ENCODE measurements at places on chromosomes 16 and 17.

- DNase-seq, result peak; percentile 45
Observed at GRCh38 chr17:30290696-30291542, 825 bp downstream of the BLMH start.

DNA sequence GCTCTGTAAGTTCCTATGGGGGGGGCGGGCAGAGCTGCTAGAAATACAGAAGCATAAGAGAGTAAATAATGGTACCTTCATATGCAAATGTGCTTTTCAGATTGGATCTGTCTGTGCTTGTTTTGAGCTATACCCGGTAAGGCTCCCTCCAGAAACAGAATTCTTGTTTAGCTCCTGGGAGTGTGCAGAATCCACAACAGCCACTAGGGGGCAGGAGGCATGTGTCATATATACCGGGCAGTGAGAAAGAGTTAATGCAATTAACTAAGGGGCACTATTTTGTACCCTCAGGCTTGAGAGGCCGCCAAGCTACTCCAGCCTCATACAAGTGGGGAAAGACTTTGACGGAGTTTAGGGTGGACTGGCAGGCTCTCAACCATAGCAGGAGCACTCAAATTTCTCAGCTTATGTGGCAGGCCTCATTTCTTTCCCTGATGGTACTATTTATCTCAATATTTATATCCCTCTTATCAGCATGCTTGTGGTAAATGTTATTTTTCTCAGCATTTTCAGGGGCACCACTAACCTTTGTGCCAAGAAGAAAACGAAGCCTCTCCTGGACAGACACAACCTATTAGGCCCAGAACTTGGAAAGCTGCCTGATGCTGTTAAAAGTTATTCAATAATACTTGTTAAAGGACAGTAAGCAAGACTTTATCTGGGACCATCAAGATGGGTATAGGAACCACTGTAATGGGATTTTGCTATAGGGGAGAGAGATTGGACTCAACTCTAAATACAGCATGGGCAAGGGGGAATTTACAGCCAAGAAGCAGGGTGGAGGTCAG, 10.7 kb upstream of the CENPV start:
- DNase-seq, result peak; percentile 77

DNA sequence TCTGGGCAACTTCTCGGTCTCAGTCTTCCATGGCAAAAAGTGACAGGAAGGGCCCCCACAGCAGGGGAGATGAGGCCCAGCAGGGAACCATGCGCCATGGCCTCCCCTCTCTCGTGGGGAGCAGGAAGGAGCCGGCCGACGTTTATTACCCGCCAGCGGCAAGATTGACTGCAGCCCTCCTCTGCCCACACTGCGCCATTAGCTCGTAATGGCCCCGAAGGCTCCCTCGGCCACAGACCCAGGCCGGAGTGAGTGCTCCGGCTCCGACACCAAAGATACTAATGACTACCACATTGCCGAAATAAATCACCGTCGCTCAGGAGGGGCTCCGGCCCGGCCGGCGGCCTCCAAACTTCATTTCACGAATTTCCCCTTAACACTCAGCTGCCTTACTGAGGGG, 226.9 kb downstream of the C16orf78 start:
- DNase-seq, result no peak

- no peak for DNase-seq
Observed at GRCh38 chr17:35749560-35750412, 3.3 kb downstream of the GAS2L2 start.

DNA sequence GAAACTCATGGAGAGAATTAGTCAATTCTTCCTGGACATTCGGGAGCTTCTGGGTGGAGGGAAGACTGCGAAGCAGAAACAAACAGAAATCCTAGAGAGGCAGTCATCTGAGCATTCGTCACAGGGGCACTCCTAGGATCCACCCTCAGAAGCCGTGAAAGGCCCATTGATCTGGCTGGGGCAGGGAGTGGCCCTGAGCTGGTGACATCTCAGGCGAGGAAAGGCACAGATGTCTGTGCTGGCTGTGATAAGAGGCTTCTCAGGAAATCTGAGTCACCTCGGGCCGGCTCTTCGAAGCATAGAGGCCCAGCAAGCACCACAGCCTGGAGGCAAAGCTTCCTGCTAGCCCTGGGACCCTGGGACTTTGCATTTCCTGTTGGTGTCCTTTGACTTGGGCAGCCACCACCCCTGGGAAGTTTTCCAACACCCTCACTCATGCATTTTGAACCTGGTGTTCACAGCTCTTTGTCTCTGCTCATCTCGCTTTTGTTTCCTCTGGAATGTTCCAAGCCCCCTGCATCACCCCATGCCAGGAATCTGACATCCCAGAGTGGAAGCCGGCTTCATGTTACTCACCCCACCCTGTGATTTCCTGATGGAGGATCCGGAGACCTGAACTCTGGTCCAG, 23.3 kb upstream of the CDRT4 start:
- no peak for DNase-seq

GRCh38 chr16:69838489-69838888, 76.4 kb downstream of the WWP2 start:
- DNase-seq, result no peak

- peak; percentile 37 for DNase-seq
Observed at GRCh38 chr17:6666077-6666521, 14.5 kb downstream of the C17orf100 start.

DNA sequence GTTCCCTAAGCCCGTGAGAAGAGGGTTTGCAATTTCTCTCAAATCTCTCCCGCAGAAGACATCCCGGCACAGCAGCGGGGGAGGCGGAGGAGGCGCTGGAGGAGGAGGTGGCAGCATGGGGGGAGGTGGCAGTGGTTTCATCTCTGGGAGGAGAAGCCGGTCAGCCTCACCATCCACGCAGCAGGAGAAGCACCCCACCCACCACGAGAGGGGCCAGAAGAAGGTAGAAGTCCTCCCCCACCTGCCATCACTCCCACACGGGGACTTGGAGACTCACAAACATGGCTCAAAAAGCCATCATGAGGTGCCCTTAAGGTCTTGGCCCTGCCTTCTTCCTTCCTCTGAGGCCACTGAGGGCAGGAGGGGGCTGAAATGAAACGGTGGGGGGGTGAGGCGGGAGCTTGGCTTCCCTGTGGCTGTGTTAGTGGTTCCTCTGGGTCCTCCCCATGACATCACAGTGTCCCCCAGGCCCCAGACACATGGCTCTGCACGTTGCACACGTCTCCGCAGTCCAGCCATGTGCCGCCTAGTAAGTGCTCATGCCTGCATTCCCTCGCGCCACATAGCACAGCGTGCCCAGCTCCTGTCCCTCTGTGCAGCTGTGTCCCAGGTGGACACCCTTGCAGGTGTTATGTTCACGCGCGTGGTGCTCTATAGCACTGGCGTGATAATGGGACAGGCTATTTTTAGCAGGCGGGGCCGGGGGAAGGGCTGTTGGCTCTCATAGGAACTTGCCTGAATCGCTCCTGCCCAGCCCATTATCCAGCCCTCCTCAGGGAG, 6.9 kb downstream of the MLLT6 start:
- no peak for DNase-seq

- DNase-seq, result peak; percentile 63
Observed at GRCh38 chr17:8153525-8153956, 1.3 kb upstream of the PER1 start.

- DNase-seq, result no peak
Observed at GRCh38 chr17:9436630-9437029, 139.0 kb downstream of the STX8 start.

DNA sequence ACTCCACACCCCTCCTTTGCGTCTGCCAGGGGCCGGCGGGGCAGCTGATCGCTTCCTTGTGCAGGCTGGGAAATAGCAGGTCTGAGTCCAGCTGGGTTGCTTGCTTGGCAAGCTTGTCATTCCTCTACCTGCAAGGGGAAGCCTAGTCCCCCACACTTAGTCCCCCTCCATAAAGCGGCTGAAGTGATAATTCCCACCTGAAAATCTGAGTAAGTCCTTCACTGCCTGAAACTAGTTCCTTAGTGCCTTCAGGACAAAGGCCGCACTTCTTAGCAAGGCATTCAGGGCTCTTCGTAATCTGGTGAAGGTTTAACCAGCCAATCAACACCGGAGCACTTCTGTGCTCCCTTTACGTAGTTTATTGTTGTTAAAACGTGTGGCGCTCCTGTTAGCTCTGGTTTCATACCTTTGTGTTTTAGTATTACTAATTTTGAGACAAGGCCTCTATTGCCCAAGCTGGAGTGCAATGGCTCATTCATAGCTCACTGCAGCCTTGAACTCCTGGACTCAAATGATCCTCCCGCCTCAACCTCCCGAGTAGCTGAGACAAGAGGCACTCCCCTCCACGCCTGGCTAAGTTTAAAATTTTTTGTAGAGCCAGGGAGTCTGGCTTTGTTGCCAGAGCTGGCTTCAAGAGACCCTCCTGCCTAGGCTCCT, 817 bp downstream of the PSKH1 start:
- DNase-seq, result no peak

DNA sequence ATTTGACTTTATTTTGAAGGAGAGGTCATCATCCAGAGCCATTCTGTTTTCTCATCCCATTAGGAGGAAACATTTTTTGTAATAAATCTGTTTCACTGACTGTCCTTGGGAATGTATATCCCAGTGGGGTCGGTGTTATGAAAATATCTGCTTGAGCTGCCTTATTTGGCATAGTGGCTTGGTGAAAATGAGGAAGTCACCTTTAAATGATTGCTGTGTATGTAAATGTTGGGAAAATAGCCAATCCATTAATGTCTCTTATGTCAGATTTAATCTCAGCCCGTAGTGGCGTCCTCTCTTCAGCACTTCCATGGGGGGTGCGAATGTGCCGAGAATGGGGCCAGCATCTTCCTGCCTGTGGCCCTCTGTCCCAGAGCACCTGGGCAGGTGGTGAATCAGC, 57.6 kb downstream of the BANP start:
- DNase-seq, result no peak

DNA sequence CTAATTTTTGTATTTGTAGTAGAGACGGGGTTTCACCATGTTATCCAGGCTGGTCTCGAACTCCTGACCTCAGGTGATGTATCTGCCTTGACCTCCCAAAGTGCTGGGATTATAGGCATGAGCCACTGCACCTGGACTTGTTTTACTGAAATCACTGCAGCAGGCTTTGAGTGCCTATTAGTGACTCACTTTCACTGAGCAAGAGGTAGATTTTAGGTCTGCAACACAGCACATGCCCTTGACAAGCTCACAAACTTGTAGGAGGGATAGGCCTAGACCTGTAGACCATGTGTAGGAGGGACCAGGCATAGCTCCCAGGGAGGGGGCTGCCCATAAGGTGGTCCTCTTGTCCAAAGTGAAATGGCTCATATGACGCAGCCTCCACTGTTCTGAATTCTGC, 27.0 kb upstream of the RPTOR start:
- no peak for DNase-seq
